ENCODE measurements at places on chromosomes 1 and 21. TPM values are rescaled to one million over a fixed set of nuclear protein-coding genes. Genes with fewer than 3 reads are reported as not detected.

GRCh38 chr1:54144366-54144765 lies 8.4 kb downstream of the CDCP2 start:
- no peak for DNase-seq

GRCh38 chr1:89743788-89744187 lies 77.0 kb upstream of the LRRC8D start:
- DNase-seq, result no peak

DNA sequence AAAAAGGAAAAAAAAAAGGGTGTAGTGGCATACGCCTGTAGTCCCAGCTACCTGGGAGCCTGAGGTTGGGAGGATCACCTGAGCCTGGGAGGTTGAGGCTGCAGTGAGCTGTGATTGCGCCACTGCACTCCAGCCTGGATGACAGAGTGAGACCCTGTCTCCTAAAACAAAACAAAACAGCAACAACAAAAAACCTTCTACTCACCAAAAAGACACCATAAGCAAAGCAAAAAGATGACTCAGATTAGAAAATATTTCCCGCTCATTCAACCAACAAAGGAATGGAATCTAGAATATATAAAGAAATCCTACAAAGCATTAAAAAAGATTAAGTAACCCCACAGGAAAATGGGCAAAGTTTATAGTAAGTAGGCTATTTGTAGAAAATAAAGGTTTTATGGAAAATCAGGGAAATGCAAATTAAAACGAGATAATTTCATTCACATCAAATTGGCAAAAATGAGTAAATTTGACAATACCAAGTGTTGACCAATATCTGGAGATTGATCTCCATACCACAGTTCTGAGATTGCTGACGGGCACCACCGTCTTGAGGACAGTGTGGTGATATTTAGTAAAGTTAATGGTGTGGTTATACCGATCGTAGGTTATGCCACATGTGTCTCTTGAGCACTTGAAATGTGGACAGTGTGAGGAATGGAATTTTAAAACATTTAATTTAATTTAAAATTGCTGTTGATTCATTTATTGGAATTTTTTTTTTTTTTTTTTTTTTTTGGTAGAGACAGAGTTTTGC lies 54.0 kb downstream of the PIK3CD start:
- DNase-seq, result no peak

DNA sequence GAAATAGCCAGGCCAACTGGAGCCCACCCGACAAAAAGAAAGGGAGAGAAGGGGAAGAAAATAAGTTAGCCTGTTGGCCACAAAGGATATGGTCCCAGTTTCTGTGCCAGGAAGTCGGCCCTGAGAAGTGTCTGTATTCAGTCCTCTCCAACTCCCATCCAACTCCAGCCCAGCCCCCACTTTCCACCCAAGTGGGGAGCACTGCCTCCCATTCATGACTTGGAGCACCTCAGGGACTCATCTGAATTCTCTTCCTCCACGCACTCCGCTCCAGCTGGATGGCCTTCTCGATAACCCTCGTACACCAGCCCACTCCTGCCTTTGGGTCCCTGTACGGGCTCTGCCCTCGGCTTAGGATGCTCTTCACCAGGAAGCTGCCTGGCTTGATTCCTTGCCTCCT lies 2.0 kb upstream of the WNT2B start:
- no peak for DNase-seq

DNA sequence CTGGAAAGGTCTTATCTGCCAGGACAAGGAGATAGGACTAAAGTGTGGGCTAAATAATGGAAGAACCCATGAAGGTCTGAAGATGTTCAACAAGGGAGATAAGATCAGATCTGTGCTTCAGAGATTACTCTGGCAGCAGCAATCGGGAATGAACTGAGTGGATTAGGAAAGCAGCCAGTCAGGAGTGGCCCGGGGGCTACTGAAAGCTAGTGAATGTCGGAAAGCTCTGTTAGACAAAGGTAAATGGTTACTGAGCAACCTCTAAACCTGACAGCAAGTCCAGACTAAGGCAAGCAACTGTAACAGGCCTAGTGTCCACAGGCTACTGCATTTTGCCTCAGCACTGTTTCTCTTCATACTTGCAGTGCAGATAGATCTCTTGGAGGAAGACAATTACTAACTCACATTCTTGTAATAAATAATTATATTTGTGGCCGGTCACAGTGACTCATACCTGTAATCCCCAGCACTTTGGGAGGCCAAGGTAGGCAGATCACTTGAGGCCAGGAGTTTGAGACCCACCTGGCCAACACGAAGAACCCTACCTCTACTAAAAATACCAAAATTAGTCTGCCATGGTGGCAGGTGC lies 12.5 kb downstream of the IQGAP3 start:
- no peak for DNase-seq

DNA sequence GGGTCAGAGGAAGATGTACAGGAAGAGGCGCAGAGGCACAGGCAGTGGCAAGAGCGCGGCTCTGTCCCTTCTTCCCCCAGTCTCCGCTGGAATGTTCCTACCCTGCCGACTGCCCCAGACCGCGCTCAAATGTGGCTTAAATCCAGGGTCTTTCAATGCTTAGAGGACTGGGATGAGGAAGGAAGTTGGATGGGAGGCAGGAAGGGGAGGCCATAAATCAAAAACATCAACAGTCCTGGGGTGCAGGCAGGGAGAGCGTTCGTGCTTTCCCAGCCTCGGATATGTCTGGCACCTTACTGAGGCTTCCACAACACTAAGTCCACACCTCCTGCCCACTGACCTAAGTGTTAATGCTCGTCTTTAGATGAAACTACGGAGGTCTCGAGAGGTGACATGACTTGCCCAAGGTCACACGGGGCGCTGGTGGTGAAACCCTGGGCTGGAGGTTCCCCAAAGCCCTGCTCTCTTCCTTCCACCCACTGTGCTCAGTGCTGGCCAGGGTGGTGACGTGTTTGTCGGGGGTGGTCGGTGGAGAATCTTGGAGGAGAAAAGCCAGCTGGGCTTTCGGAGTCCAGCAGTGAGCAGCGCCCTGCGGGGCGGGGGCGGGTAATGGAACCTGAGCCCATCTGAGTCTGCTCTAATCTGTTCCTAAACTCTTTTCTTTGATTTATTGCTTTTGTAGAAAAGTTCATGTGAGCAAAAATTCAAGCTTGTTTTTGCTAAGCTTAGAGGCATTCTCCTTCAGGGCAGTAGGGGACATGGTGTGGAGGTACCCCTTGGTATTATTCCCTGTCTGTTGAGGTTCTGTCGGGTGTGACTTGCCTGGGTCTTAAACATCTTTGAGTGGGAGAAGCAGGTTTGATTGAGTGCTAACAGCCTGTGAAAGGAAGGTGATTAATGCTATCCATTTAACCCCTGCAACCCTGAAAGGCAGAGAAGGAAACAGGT lies 708 bp downstream of the CDA start:
- no peak for DNase-seq

DNA sequence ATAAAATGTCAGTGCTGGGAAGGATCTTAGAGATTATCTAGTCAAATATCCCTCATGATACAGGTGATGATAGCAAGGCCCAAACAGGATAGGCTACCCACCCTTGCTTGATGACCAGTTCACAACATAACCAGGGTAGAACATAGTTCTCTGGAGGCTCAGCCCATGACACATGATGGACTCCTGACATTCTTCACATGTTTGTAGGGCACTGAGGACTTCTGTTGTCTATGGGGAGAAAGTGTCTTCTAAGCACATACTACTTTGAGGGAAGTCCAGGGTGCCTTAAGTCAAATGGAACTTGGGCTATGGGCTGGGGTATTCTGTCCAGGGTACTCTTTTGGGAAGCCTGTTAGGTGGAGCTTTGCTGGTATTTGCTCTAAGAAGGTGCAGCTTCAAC lies 148.9 kb downstream of the GLUL start:
- no peak for DNase-seq

DNA sequence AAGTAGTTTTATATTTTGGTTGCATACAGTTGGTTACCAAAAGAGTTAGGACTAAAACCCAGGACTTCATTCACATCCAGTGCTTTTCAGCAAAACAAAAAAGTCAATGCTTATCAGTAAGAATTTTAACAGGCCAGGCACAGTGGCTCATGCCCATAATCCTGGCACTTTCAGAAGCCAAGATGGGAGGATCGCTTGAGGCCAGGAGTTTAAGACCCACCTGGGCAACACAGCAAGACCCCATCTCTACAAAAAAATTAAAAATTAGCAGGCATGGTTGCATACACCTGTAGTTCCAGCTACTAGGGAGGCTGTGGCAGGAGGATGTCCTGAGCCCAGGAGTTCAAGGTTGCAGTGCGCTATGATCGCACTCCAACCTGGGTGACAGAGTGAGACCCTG lies 47.3 kb downstream of the AKT3 start:
- DNase-seq, result no peak

GRCh38 chr1:93938461-93939145 lies 29.4 kb upstream of the GCLM start:
- DNase-seq, result no peak

GRCh38 chr1:94926126-94926914 lies 590 bp downstream of the CNN3 start:
- DNase-seq, result peak; percentile 74

GRCh38 chr1:32632829-32633228 lies 17.5 kb downstream of the ZBTB8OS start:
- no peak for DNase-seq

DNA sequence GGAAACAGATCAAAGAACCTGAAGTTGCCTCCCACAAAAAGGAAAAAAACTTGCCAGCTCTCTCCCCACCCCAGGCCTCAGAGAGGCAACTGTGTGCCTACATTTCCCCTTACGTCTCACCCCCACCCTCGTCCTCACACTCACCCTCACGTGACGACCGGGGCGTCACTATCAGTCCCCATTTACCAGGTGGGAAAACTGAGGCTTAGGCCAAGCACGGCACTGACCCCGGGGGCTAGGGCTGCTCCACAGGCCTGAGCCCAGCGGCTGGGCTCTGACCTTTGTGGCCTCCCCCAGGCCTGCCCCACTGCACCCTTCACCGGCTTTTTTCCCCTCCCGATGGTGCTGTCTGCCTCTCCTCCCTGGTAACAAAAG lies 51.5 kb upstream of the RUNX3 start:
- no peak for DNase-seq

- no peak for DNase-seq
These were observed 12.6 kb upstream of the GIPC2 start for GRCh38 chr1:78032996-78033796.

GRCh38 chr21:26366781-26367180 lies 196.2 kb upstream of the APP start:
- DNase-seq, result no peak

- DNase-seq, result no peak
These were observed 18.4 kb downstream of the CAPZA1 start for GRCh38 chr1:112638110-112638428.

DNA sequence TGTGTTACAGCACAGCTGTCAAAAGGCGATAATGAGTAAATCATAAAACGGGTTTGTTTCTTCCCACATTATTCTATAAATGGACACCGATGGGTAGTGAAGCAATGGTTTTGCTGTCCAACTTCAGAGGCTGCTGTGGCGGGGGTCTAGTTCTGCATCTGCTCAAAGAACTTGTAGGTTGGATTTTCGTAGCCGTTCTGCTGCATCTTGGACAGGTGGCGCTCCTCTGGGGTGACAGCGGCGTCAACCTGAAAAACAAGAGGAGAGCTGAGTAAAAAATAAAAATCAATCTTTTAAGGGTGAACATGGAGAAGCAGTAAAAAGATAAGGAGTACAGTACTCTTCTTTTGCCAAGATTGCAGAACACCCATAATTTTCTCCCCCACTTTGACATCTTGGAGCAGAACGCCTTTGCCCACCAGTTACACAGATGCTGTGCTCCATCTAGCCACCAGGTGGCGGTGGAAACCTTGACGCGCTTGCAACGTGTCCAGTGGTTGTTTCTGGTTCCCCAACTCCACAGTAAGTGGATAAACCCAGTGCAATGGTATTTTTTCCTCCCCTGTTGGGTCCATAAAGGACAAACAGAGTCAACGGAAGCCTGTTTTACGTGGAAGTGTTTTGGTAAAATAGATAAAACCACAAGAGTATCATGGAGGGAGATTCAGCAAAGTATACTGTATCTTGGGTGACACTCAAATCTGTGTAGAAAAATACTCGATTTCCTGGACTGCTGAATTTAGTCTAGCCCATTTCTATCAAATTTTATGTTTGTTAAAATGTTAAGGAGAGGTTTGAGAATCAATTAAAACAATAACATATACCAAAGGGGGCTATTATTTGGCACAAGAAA lies 147.0 kb downstream of the GABPA start:
- peak; percentile 63 for DNase-seq

GRCh38 chr1:9475061-9475627 lies 64.1 kb upstream of the SLC25A33 start:
- no peak for DNase-seq

DNA sequence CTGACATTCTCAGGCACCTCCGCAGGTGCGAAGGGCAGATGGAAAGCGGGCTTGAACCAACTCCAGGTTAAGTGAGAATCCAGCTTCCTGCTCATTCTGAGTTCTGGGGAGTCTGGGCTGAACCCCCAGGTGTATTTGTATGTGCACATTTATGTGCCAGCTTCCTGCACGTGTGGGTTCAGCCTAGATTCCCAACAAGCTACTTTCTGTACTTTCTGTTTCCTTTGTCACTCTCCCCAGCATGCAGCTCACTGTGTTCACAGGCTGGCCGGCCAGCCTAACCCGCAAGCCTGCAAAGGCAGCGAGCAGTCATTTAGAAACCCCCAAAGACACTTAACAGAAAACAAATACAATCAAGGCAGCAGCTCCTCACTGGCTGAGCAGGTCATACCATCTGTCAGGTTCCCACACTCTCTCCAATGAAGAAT lies 1.3 kb upstream of the IL19 start:
- DNase-seq, result no peak

- no peak for DNase-seq
These were observed 8.4 kb downstream of the YBX1 start for GRCh38 chr1:42690477-42691156.

DNA sequence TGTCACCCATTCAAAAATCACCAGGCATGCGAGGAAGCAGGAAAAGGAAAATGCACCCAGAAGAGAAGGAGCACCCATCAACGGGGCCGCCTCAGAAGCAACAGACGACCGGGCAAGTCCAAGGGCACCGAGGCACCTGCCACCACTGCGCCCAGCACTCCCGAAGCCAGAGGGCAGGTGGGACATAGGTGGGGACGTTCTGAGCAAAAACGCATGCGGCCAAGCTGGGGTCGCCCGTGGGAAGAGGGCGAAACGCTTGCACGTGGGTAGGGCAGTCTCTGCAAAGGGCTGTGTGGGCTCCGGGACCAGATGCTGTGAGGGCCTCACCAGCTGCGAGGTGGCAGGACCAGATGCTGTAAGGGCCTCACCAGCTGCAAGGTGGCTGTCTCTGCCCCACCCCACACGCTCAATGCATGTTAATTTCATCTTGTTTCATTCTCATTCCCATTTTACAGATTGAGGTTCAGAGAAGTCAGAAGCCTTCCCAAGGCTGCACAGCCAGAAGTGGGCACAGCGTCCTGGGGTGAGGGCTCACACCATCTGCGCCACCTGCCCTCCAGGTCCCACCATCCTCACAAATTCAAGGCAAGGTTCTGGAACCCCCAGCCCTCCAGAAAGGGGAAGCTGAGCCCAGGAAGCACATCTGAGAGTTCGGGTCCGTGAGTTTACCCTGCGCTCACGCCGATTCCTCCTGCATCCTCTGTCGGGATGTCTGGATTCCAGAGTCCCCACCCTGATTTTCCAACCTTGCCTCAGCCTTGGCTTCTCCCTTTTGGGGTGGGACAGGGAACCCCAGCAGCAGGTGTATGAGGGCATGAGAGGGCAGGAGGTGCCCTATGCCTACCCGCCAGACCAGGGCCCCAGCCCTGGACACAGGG lies 8.2 kb upstream of the SAMD11 start:
- DNase-seq, result no peak

The C1orf116 gene
- polyA plus RNA-seq, result 62.5 TPM

The KCNT2 gene
- polyA plus RNA-seq, result 5.9 TPM

The OR6K3 gene
- 0.09 TPM for polyA plus RNA-seq

The RAP1GAP gene
- polyA plus RNA-seq, result 21.3 TPM

The ZYG11A gene
- polyA plus RNA-seq, result 0.16 TPM

The TDRKH gene
- 13.5 TPM for polyA plus RNA-seq

Data from right lung (tissue), 10 donors.